Trophoblast cell (in vitro differentiated cells and primary cell): ENCODE measurements at places on chromosomes 6 and 20.
A peak's percentile ranks its signal among the peaks of the same experiment; 100 is the strongest.

- DNase-seq: no peak
These were observed 503 bp upstream of the GPLD1 start for GRCh38 chr6:24489881-24490280.

DNA sequence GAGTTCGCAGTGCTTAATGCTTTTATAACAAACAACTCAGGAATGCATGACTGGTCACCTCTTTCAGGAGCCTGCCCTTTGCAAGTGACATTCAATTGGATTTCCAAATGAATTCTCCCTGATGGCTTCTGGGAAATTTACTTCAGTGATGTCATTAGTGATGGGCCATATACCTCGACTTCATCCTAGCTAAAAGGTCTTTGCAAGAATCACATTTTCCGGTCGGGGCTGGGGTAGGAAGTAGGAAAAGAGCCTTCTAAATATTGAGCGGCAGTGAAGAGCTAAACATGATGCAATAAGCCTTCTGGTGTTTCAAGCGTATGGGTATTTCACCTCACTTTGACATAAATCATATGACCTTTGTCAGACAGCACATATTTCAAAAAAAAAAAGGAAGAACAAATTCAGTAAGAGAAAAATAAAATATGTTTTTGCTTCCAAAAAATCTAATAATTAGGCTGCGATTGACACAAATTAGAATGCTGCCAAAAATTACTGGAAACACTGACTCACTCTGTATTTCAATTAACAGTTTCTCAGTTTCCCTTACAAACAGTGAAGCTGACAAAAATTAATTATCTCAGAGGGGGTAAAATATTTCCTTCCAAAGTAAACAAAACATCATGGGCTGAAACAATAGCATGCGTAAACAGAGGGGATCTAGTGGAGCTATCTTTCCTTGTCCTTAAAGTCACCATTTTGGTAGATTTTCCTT, 39.8 kb downstream of the ADTRP start:
- no peak for DNase-seq

DNA sequence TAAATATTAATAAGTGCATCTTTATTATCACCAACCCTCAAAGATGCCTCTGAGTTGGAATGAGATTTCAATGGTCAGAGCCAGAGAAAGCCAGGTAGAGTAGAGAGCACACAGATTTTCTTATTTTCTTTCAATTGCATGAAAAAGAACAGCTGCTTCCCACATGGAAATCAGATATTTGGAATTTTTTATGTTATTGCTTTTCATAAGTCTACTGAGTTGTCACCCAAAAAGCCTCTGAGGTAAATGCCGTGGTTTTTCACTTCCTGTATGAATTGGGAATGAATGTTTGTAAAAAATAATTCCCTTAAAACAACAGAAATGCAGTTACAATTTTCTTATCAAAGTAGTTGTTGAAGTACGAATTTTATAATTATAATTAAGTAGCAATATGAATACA, 563.1 kb downstream of the RFPL4B start:
- no peak for DNase-seq

DNA sequence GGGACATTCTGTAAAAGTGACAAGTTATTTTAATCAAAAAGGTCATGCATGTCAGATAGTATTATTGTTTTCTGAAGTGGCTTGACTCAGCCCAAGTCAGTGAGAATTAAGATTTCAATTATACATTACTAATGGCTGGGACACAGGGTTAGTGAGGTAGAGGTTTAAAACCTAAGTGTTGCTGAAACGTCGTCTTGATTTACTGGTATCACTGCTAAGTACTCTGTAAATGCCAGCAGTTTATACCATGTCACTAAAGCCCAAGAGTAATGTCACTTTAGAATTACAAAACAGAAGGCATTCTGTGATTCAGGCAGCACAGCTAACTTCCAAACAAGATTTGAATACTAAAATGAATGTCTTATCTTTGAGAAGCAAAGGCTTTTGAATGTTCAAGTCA, 176.6 kb downstream of the NKAIN2 start:
- no peak for DNase-seq

DNA sequence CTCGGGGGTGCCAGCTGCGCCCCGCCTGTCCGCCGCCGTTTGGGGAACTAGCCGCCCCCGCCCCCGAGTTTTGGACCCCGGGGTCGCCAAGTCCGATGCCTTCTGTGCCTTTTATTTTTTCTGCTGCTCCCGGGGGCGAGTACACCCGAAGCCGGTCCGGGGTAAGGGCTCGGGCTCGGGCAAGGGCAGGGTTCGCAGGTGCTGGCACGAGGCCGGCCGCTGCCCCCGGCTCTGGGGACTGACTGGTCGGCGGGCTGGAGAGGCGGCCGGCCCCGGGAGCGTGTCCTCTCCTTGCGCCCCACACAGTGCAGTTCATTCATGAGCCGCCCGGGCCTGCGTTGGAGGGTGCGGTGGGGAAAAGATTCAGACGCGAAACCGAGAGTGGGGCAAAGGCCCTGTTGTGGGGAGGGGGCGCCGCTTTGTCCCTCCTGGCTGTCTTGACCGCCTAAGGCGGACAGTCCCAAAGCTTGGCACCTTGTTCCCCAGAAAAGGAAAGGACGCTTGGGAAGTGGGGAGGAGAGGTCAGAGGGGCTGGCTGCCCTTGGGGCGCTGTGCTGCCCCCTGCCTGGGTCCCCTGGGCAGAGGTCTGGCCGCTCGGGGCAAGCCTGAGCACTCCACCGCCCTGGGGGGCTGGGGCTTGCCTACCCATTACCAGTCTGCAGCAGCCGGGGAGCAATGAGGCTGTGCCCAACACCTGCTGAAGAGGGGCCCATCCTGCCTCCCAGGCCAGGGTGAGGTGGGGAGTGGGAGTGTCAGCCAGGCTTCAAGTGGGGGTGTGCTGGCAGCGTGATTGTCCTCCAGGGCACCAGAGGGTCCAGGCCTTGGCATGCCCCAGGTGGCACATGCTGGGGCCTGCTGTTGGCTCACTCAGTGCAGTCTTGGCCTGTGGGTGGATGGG, 915 bp downstream of the TMEM63B start:
- DNase-seq: no peak

DNA sequence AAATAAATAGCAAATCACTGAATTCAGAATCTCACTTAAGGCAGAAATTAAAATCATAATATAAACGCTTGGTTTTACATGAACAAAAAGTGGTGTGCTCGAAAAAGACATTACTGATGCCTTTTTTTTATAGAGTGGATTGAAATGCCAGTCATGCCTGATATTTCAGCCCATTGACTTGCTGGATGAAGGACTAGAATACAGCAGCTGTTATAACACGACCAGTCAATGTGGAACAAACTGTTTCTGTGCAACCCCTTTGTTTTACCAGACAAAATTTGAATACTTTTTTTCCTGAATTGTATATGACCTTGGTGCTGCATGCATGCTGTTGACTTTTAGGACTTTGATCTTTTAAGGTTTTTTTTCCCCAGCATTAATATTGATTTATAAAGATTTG, 150.0 kb downstream of the QKI start:
- DNase-seq: no peak

DNA sequence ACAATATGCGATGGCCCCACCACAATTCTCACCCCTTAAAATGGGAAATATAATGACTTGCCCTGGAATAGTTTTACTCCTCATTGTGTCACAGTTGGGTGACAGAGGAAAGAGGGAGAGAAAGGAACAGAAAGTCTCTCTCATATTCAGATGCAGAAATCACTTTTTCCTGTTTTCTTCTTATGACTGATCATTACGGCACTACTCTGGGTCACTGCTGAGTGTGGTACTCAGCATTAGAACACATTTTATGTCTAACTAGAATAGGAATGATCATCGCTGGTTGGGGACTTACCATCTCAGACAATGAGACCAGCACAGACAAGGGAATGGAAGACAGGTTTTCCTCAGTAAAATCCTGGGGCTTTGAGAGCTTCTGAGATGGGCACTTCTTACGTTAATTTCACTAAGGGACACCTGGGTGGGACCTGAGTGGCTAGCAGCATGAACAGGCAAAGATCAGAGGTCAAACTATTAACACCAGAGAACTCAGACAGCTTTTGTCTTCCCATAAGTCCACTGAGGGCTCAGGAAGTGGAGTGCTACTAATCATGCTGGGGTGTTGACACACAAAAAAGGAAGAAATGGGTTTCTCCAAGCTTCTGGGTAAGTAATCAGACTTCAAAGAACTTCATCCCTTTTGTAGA, 54.9 kb upstream of the ARHGAP18 start:
- no peak for DNase-seq

- peak; percentile 70 for DNase-seq
These were observed 838 bp downstream of the AHCY start for GRCh38 chr20:34302312-34302722.

GRCh38 chr6:143998686-143999085, 9.4 kb downstream of the PLAGL1 start:
- DNase-seq: no peak

- DNase-seq: peak; percentile 69
These were observed 59.6 kb upstream of the SALL4 start for GRCh38 chr20:51861726-51862466.

DNA sequence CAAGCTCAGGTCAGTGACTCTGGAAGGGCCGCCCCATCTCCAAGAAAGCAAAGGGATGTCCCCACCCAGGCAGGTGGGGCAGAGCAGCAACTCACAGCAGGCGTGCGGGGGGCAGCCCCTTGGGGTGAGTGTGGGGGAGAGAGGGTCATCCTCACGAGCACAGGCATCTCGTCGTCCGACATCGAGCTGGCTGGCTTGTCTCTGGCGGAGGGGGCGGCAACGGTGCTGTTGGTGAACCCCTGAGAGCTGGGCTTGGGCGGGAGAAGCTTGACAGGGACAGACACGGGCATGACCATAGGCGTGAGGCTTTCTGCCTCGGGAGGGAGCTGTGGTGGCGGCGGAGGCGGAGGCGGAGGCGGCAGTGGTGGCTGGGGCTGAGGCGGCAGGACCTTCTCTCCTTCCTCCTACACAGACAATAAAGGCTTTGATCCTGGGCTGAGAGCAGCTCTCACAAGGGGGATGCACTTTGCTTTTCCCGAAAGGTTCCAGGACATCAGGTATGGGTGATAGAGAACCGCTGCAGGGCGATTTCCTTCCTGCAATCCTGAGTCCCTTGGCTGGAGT, 45.6 kb upstream of the MRPS10 start:
- DNase-seq: no peak

DNA sequence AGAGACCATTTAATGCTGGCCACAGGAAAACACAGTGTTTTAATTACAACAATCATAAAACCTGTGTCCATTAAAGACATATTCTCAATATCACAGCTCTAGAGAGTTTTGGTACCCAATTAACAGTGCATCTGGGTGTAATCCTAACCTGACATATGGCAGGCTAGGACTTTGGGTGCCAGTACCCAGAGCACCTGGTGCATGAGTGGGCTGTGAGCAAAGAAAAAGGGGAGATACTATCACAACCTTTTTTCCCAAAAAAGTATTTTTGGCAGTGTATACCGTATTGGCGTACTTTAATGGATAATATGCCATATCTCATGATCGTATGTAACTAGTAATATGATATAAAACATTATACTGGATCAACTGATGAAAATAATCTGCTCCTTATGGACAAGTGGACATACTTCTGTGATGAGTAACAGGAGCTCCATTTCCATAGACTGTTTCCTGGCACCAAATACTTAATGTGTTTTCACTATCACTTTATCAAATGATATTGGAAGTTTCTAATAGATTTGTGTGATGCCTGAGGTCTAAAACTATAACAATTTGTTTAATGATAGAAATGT, 91.7 kb downstream of the COL19A1 start:
- DNase-seq: no peak

DNA sequence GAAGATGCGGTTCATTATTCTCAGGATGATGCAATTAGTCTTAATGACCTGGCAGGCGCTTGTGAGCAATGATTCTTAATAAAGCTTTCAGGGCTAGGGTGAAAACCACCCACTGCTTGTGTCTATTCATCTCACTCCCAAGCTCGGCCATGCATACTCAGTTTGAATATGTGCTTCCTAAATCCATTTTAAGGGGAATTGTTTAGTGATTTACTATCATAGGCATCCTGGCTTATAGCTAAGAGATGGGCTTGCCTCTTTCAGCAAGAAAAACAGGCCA, 141.1 kb upstream of the SLC24A3 start:
- DNase-seq: no peak

- DNase-seq: no peak
These were observed 316.1 kb upstream of the CDH4 start for GRCh38 chr20:60935971-60936370.

- DNase-seq: no peak
These were observed 81.5 kb upstream of the NHSL1 start for GRCh38 chr6:138580801-138581200.

DNA sequence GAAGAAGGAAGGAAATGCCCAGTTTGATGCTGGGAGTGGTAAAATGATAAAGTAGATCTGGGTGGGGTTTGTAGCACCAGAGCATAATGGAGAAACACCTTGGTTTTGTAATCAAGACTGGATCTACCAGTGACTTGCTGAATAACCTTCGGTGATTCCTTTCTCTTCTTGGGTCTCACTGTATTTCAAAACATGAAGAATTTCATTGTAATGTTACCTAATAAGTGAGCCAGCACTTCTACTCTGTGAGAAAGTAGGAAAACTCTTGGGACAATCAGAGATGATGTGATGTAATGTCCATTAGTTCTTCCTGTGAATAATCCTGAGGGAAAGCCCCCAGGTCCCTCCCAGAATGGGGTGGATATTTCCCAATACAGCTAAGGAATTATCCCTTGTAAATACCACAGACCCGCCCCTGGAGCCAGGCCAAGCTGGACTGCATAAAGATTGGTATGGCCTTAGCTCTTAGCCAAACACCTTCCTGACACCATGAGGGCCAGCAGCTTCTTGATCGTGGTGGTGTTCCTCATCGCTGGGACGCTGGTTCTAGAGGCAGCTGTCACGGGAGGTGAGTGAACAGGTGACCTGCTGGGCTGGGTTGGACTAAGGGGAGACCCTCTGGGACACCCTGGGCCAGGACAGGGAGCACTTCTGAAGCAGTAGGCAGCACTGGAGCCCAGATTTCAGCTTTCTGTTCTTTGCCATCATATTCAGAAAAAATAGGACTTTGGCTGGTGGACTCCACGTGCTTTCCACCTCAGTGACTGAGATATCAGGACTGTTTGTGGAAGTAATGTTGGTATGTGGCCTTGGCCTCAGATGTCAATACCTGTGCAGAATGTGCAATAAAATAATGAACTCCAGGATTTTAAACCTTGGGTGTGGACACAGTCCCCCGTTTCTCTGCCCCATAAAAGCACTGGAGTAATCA, at the start of gene PI3:
PI3 (plus strand) TSS at position 469 of the 931 bp plus-strand sequence; CDS start at position 490, 21 bp downstream.
- DNase-seq: peak; percentile 53

GRCh38 chr20:17925141-17925939, 43.3 kb downstream of the SNX5 start:
- DNase-seq: no peak

DNA sequence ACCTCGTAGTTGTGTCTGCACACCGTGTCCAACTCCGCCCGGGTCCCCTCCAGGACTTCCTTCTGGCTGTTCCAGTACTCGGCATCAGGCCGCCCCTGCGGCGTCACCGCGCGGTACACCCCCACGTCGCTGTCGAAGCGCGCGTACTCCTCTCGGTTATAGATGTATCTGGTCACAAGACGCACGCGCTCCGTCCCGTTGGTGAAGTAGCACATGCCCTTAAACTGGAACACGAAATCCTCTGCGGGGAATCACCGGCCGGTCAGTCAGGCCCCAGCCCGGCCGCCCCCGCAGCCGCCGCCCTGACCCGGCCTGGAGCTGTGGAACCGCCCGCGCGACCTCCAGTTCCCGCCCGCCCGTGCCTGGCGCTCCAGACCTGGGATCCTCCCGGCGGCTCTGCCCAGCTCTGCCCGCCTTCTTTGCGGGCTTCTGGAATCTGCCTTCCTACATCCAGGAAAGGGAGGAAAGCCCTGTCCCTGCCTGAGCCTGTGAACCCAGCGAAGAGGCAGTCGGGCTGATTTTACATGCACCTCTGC, 1.6 kb downstream of the HLA-DQB1 start:
- no peak for DNase-seq
